ENCODE measurements at places on chromosomes 2 and 18.

DNA sequence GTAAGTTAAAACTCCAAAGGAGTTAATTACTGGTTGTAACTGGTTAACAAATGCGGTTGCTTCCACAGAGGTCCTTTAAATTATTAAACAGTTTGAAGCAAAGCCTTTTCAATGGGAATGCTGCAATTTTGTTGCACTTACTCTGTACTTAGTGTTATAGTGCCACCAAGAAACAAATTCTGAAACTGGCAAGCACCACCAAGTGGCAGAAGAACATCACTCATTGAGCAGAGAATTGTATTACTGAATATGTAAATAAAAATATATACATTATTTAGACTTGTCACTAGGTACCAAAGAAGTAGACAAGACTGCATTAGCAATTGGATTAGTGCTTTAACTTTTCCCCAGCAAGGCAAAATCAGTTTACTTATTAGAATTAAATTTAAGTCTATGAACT is 2.6 kb upstream of the TMEFF2 start:
- DNase-seq = no peak

- DNase-seq = no peak
These were observed 162.4 kb downstream of the LRP1B start for GRCh38 chr2:141968433-141968832.

DNA sequence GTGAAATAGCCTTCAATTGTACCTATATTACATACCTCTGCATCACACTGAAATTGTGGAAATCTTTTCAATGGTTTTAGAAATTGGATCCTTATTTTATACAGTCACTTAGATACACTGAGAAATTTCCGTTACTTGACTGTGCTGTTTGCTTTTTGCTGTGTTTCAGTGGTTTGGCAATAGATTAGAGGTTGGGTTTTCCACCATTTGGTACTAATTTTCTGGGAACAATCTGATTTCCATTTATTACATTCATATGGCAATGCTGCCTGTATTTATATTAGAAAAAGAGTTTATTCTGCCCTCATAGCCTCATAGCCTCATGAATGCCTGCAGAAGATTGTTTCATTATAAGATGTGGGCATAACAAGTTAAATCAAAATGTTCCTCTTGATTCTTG is 285.0 kb downstream of the GULP1 start:
- no peak for DNase-seq

GRCh38 chr2:207226671-207227061 is 60.9 kb upstream of the KLF7 start:
- DNase-seq = no peak

GRCh38 chr2:128388499-128388941 is 69.9 kb upstream of the HS6ST1 start:
- no peak for DNase-seq

- DNase-seq = no peak
These were observed 200.8 kb downstream of the RAB3GAP1 start for GRCh38 chr2:135252805-135253458.

DNA sequence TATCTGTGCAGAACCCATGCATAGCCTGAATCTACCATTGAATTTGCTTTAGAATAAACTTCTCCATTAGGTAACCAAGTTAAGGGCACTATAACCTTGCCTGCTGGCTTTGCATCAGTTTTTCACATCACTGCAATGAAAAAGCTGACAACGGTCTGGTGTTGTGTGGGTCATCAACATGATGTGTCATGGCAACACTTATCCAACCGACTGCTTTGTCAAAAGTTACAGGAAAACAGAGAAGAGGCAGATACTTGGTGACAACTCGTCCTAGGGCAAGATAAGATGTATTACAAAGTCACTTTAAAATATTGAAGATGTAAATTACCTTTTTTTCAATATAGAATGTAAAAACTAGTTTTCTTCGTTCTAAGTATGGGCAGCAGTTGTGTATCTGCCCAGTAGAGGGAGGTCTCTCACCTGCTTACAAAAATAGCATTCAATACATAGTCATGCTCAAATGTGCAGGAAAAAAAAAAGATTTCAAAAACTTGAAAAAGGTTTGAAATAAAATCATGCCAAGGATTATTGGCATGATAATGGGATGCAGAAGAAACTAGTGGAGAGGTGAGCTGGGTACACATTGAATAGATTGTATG is 96.3 kb downstream of the EVA1A start:
- no peak for DNase-seq

DNA sequence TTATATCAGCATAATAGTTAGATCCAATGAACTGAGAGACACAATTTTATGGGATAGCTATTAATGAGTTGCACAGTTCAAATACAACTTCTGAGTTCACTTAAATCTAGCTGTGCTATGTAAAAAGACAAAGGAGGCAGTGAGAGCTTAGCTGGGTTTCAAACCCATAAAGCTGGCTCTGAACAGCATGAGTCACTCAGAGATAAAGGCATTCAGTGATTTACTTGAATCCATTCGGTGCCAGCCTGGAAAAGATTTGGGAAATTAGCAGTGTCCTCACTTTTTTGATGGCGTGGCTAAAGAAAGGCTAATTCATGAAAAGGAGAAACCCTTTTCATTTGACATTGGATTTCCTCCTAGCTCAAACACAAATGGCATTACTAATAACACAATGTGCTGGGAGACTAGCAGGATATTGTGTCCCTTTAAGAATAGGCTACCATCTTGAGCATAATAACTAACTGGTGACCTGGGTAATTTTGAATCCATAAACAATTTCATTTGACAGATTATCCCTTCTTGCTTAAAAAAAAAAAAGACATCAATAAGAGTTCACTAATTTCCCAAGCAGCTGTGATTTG is 98.4 kb upstream of the NEUROD1 start:
- DNase-seq = no peak

- no peak for DNase-seq
These were observed 303.9 kb downstream of the ZNF407 start for GRCh38 chr18:74901362-74902146.

GRCh38 chr2:95362486-95362885 is 40.0 kb upstream of the FAHD2A start:
- DNase-seq = no peak

- DNase-seq = no peak
These were observed 31.9 kb downstream of the KLHL23 start for GRCh38 chr2:169765523-169765922.

- DNase-seq = no peak
These were observed 78.1 kb downstream of the RTTN start for GRCh38 chr18:70127359-70127758.

DNA sequence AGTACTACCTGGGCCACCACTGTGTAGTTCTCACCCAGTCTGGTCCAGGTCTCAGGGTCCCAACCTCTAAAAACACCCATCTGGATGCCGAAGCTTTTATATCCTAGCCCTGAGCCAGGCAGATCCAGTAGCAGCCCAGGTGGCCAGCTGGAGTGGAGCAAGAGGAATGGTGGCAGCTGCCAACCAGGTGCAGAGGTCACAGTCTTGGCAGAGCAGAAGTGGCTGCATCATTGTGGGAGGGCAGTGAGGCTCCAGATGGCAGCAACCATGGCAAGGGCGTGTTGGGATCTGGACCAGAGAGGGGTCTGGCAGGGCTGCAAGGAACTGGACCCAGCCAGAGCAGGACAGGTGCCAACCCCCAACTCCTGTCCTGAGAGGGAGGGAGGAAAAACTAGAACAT is 72.2 kb upstream of the AGAP1 start:
- no peak for DNase-seq

- DNase-seq = no peak
These were observed 21.4 kb upstream of the BARD1 start for GRCh38 chr2:214830794-214831346.
